Activated naive CD4-positive, alpha-beta T cell (primary cell): ENCODE measurements at places on chromosomes 1 and 21.

DNA sequence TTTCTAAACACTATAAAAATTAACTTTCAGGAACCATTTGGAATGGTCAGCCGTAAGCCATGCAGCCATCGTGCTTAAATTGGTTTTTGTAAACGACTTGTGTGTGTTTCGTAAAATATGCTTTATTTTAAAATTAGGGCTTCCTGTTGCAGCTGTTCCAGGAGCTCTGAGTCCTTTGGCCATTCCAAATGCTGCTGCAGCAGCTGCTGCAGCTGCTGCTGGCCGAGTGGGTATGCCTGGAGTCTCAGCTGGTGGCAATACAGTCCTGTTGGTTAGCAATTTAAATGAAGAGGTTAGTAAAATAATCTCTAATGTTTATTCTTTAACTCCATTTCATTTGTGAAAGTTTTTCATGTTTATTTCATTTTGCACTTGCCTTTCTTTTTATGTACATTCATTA is 83.1 kb downstream of the PTBP2 start:
- no peak for DNase-seq

DNA sequence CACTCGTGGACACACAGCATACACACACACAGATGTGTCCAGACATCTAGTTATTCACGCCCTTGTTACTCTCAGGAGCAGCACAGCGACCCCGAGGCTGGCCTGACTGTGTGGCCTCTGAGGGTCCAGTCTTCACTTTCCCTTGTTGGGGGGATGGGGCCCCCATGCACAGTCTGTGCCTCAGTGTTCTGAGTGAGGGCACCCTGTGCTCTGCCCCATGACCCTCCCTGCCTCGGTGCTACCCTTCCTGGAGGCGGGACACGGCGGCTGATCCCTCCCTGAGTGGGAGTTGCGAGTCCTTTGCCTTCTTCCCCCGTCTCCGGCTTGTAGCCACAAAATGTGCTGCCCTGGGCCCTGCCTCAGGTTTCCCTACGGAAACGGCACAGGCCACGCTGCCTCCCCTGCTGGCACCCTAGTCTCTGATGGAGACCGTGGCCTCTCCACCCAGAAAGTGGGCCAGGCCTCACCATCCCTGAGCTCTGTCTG is 8.6 kb downstream of the CSTB start:
- no peak for DNase-seq

DNA sequence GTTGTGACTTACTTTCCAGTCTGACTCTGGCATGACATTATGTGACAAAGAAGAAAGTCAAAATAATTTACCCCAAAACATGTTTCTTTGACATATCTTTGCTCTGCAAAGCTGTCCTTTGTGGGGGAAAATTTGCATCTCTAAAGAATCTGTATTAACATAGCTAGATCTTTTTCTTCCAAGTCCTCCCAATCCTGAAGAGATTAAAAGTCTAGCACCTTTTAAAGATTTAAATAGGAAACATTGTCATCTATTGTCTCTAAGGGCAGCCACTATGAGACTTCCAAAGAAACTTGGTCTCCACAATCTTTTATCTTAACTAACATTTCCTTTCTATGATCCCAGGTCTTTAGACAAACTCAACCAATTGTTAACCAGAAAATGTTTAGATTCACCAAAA is 16.0 kb downstream of the LRRC3 start:
- DNase-seq, result no peak

- DNase-seq, result no peak
These were observed 30.7 kb upstream of the GRHL3 start for GRCh38 chr1:24288479-24288878.

DNA sequence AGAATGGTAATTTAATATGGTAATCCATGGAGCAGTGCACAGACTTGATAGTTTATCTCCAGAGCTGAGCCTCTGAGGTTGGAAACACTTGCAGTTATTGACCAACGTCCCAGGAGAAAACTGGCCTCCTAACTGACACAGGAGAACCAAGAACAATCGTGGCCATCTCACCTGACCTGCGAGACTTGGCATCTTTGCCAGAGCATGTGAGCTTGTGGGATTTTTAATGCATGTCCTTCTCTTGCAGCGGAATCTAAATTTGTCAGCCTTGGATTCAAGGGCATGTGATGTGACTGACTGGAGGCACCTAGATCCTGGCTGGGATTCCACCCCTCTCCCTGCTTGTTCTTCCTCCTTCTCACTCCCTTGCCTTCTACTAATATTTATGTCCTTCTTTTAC is 27.8 kb upstream of the SLC26A9 start:
- DNase-seq, result no peak

GRCh38 chr1:162565460-162565859 is 3.9 kb downstream of the UAP1 start:
- no peak for DNase-seq
